ENCODE measurements at places on chromosomes 6 and 20.

DNA sequence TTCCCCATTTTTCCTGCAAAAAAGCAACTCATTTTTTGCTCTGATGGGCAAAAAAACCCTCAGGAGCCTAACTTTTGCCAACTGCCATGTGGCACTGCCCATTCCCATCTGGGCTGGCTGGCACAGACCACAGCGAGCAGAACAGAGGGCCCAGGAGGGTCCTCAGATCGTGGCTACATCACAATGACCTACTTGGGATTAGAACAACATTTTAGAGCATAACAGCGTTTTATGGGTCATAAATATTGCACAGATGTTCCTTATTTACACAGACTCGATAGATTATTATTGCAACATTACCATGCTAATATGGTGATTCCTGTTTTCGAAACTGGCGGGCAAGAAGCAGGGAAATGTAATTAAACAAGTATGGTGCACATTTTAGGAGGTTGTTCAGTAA is 28.0 kb downstream of the PTPRT start:
- DNase-seq = no peak

GRCh38 chr6:167479901-167480648 is 155.2 kb downstream of the TTLL2 start:
- no peak for DNase-seq

GRCh38 chr6:116586738-116587137 is 15.4 kb downstream of the RWDD1 start:
- DNase-seq = no peak

DNA sequence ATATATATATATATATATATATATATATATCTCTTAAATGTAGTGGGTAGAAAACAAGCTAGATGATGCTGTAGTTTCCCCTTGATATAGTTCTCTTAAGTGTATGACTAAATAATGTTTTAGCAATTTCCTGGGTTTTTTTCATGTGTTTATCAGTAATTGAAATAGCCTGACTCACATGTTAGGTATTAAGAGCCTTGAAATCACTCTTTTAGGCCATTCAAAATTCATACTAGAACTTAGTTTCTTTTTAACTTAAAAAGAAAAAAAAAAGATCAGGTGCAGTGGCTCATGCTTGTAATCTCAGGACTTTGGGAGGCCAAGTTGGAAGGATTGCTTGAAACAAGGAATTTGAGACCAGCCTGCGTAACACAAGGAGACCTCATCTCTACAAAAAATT is 44.1 kb downstream of the NKX2-4 start:
- no peak for DNase-seq

DNA sequence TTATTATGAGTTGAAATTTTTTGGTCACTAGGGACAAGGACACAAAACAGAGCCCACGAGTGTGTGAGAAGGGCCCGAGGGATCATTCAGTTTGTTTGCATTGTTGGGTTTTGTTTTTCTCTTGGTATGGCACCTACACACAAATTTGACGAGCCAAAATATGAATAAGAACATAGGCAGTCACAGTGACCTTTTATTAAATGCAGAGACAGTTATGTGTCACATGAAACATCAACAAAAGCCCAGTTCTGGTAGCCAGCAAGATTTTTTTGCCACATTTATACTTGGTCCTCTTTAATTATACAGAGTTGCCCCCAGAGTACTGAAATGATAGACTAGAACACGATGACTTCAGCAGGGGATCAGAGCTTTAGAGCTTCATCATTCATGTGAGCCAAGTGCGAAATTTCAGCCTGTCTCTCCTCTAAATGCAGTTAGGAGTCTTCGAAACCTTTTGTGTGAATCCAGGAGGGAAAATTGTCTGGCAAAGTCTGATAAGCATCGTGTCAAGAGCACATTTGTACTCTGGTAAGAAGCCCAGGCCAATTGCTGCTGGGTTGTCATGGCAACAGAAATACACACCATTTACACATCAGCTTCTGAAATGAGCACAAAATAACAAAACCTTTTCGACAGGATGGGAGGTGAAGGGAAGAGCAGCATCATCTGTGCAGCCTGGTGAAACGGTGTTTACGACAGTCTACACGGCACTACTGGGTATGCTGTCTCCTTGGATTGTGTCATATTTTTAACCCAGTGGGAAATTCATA is 79.2 kb upstream of the RIPOR2 start:
- no peak for DNase-seq

- no peak for DNase-seq
Measured at GRCh38 chr6:77463308-77463860, at the start of gene HTR1B. Gene HTR1B, minus strand, starts transcription at chr6:77463491. Its CDS starts 88 bp downstream, at chr6:77463403.

DNA sequence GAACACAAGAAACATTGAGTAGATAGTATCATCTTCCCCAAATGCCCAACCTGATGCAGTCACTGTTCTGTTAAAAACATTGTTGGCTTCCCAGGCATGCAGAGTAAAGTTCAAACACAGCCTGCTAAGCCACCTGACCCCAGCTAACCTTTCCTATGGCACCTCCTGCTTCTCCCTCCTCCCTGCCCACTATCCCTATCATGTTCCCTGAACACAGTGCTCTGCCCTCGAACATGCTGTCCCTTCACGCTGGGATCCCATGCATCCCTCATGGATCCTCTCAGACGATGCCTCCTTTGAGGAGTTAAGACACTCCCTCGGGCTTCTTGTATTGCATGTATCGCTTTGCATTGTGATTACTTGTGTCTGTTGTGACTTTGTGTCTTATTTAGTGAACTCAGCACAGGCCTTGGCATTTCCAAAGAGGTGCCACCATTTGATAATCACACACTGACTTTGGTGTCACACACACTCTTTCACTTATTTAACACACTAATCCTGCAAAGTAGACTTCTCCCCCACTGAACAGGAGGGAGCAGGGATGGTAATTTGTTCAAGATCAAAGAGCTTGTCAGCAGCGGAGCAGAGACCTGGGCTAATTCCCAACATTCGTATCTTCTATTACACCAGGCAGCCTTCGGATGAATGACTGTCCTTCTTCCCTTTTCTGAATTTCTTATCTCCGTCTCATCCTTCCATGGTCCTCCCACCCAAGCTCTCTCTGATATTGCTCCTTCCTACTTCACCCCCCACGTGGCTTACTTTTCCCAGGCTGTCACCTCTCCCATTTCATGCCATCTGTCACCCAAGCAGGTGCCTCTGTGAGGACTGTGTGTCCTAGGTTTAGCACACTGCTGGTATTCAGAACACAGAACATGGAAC is 28.3 kb upstream of the SMIM29 start:
- DNase-seq = no peak

GRCh38 chr20:32743237-32744112 is at the start of gene COMMD7:
Gene COMMD7, minus strand, starts transcription at chr20:32743467. Its CDS starts 76 bp downstream, at chr20:32743391.
- DNase-seq = no peak
